ENCODE measurements at places on chromosomes 2 and 18. TPM values are rescaled to one million over a fixed set of nuclear protein-coding genes. Genes with fewer than 3 reads are reported as not detected.
A peak's percentile ranks its signal among the peaks of the same experiment; 100 is the strongest.

- DNase-seq: no peak
These were observed 4.1 kb upstream of the OTX1 start for GRCh38 chr2:63046552-63046951.

DNA sequence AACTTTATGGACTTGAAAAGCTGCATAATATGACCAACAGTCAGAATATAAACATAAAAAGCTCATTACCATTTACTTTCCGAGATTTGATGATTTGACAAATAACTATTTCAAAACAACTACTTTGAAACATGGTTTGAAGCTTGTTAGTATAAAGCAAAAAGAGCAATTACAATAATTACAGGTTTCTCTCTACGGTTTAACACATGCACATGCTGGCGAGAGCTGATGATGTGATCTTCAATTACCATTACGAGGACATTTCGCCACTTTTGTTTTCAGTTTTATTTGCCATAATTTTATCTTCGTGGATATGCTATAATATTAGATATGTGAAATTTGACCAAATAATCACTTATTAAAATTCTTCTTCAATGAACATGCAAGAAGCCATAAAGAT is 270.1 kb downstream of the TCF4 start:
- DNase-seq: no peak

GRCh38 chr2:27393225-27393624 is 12.7 kb upstream of the ZNF513 start:
- DNase-seq: no peak

GRCh38 chr2:157751462-157752058 is 122.9 kb upstream of the ACVR1C start:
- peak; percentile 90 for DNase-seq

GRCh38 chr18:22169889-22170420 is 566 bp downstream of the GATA6 start:
- no peak for DNase-seq

Gene SERPINB11
- not detected for total RNA-seq

Gene COLEC12
- total RNA-seq: 0.32 TPM

DNA sequence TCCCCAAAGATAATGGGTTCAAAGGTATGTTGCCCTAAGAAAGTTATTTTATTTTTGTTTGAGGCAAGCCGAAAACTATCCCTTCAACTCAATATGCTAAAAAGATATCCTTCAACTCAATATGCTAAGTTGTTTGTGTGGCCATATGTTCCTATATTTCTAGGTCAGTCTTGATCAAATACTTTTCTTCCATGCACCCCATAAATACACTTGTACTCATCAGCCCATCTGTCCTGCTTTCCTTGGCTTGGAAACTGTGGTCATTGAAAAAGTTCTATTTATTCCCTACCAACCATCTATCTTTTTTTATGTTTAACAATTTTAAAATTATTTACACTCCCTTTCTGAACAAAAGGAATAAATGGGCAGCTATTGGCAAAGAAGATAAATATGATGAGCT is 447.7 kb downstream of the NRXN1 start:
- DNase-seq: no peak

DNA sequence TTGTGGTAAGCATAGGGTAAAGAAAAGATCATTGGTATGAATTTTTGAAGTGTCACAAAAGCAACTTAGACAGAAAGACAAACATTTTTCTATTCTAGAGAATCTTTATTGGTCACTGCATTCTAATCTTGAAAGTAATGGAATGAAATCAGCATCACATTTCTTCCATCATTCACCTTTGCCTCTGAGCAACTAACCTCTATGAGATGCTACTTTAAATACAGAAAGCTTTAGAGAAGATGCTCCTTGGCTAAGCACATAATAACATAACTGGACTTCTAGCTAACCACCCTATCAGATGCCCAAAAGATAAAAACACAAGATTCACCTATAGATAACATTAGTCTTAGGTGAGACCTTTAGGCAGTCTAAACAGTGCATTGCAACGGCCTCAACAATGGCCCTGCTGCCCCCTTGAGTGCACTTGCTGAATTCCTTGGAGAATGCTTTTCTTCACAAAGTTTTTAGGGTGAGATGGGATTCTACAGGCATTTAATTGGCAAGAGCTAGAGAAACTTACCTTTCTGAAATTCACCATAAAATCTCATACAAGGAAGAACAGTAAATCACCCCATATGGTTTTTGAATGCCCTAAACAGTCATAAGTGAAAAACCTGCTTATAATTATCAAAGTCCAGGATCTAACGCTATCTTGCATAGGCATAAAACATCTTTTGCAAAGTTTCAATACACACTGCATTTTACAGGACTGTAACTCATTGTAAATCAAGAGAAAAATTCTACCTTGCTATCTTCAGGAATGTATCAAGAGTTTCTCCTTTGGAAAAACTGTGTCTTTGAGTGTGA is 791.3 kb upstream of the CHAC2 start:
- DNase-seq: peak; percentile 8

Gene DYNAP
- total RNA-seq: not detected

- no peak for DNase-seq
These were observed 14.7 kb downstream of the NRP2 start for GRCh38 chr2:205696927-205697441.

GRCh38 chr18:49628119-49628518 is 66.3 kb downstream of the LIPG start:
- peak; percentile 13 for DNase-seq

DNA sequence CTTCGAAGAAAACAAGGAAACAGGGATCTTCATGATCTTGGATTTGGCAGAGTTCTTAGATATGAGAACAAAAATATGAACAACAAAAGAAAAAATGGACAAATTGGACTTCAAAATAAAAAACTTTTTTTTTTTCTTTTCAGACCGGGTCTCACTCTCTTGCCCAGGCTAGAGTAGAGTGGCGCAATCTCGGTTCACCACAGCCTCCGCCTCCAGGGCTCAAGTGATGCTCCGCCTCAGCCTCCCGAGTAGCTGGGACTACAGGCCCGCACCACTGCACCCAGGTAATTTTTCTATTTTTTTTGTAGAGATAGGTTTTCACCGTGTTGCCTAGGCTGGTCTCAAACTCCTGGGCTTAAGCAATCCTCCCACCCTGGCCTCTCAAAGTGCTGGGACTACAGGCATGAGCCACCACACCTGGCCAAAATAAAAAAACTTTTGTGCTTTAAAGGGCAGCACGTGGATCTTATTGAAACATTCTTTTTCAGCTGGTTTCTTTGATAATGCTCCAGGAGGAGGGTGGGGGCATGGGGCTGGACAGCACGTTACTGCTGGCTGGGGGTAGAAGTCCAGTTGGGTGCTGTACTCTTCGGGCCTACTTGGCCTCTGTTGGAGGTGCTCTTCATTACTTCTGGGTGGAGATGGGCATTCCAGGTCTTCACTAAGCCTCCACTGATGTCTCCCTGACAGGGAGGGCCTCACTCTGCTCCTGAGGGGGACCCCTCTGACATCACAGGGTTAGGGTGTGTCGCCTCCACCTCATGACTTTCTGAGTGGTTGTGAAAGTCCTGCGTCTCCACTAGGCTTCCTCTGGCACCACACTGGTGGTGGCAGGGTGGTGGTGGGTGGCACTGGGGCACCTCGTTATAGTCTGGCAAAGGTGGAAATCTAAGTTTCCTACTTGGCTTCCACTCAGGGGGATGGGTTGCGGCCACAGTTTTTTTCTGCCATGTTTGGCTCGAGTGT is 150.5 kb upstream of the XPO1 start:
- no peak for DNase-seq

Gene RNF144A
- 0.06 TPM for total RNA-seq

Gene TMBIM1
- 158 TPM for total RNA-seq

Gene CIDEA
- not detected for total RNA-seq

DNA sequence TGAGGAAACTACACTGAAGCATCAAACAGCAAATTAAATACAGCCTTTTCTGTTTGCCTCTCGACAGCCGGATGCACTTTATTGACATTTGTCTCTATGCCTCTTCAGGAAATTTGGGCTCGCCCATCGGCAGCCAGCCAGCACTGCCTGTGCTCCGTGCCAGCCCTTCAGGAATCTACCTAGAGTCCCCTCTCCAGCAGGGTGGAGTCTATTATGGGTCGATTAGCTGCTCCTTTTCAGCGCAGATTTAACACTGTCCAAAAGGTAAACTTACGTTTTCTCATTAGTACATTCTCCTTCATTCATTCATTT is 91.5 kb downstream of the MYCN start:
- no peak for DNase-seq

DNA sequence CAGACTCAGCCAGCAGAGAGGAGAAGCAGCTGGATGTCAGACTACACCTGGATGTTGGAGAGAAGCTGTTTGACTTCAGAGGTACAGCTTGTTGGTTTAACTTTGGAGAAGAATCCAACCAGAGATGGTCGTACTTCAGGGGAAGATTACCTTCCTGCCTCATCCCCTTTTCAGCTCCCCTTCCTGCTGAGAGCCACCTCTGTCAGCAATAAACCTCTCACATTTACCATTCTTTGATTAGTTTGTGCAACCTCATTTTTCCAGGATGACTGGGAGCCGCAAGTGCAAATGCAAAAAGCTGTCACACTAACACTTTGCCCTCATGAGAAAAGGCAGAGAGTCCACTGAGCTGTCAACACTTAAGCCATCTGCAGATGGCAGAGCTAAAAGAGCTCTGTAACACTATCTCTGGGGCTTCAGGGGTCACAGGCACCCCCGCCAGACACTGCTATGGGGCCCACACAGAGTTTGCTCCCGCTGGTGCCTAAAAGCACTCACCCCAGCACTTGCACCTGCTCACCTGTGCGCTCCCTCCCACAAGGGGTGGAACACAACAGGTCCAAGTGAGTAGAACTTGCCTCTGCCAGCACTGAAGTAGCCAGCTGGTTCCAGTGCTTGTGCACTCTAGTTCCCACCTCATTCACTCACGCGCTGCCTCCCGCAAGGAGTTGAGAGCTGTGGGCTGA is 391.7 kb downstream of the METTL4 start:
- DNase-seq: no peak

DNA sequence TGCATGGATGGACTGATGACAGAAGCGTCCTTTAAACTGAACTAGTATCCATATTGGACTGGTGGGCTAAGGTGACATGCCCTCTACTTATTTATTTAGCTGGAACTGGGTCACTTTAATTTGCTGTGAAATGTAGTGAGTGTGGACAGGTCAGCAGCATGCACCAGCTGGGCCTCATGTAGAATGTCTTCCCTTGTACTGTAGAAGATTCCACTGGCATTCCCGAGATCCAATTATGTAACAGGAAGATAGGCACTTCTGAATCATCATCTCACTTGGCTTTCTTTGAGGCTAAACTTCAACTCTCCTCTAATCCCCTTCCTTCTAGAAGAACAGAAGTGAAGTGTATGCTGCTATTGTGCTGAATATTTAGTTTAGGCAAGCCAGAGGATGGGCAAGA is 296.2 kb downstream of the SLC8A1 start:
- DNase-seq: peak; percentile 52

DNA sequence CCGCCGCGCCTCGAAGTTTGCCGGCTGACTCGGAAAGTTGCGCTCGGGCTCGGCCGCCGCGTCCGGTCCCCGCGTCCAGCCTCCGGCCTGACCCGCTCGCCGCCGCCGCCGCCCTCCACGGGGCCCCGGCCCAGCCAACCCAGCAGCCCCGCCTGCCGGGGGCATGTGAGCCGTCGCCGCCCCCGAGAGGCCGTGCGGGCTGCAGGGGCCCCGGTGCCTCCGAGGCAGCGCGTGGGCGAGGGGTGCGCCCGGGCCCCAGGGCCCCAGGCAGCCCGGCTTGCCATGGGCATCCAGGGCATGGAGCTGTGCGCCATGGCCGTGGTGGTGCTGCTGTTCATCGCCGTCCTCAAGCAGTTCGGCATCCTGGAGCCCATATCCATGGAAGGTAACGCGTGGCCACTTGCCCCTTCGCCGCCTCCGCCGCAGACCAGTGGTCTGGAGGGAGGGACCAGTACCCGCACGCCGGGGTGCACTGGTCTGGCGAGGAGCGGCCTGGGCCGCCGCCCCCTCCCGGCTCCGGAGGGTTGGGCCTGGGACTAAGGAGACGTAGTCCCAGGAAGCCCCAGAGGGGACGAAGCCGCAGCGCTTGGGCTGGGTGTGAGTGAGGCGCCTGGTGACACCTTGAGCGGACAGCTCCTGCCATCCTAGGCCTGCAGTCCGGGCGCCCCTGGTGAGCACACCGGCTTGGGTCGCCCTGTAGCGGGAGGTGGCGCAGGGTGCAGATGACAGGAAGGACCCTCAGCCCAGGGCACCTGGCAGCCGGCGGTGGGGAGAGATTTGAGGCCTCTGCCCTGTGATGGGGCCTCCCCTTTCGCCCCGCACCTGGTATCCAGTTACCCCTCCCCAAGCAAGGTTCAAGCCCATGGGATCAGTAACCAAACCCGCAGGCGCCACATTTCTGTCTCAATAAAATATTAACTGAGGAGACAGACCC is 49.9 kb downstream of the KCNIP3 start:
- no peak for DNase-seq

Gene AGXT
- not detected for total RNA-seq

GRCh38 chr2:44821500-44821899 is 120.0 kb upstream of the SIX3 start:
- DNase-seq: no peak

Gene POTEE
- total RNA-seq: not detected

All from LHCN-M2 (cell line).